T-cell (primary cell): ENCODE measurements at places on chromosomes 16 and 17. TPM values are rescaled to one million over a fixed set of nuclear protein-coding genes. Genes with fewer than 3 reads are reported as not detected.

DNA sequence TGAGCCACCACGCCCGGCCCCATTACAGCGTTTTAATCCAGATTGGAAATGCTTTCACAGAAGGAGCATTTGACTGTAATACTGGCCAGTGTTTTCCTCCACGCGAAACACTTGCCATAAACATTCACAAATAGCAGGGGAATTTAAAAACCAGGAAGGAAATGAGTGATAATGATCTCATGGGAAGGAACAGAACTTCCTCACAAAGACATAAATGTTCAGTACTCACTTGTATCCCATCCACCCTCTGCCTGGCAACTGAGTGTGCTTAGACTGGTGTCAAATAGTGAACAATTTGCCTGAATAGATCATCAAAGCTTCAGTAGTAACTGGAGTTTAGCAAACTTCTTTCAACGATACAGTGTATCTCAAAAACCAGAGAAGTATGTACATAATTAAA is 54.1 kb downstream of the PSMD12 start:
- no peak for DNase-seq

KRT15 gene
- total RNA-seq = not detected

DNA sequence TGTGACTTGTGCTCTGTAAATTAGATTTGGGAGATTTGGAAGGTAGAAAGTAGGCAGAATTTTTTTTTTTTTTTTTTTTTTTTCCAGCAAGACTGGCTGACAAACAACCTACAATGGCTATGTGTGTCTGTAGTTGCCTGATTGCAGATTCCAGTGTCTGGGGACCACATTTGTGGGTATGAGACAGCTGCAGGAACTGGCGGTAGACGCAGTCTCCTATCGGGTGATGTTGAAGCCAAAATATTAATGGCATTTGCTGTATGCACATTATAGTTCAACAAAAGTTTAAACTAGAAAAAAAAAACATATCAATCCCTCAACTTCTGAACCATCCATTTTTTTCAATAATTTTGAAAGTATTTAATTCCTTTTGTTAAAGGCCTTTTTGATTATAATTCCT is 665.2 kb downstream of the TOX3 start:
- DNase-seq = no peak

DNA sequence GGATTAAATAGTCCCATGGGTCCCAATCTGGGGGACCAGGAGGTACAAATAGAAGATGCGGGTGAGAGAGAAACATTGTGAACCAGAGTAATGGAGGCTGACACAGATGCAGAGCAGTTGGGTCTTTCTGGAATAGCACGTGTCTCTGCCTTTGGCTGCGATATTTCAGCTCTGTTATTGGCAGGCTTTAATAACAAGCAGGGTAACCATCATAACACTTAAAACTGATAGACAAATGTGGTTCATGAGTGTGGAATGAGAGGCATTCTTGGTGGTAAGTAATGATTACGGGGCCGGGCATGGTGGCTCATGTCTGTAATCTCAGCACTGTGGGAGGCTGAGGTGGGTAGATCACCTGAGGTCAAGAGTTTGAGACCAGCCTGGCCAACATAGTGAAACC is 110.3 kb downstream of the SNX29 start:
- no peak for DNase-seq

DNA sequence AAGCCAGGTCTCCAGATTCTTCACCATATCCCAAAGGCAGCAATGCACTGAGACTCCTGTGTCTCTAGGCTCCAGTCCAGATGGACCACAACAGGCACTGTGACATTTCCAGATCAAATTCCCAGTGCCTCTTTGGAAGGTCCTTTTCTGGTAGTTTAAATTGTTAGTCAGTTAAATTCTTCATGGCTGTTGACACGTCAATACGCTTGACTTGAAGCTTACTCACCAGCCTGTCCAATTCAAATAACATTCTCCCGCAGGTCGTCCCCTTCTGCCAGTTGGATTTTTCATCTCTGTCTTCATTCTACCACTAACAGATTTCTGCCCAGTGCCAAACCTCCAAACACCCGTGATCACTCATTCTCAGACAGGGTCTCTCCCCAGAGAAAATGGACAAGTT is 86.7 kb downstream of the SHISA9 start:
- no peak for DNase-seq

GRCh38 chr17:65545705-65546523 is 15.5 kb downstream of the AXIN2 start:
- no peak for DNase-seq

DNA sequence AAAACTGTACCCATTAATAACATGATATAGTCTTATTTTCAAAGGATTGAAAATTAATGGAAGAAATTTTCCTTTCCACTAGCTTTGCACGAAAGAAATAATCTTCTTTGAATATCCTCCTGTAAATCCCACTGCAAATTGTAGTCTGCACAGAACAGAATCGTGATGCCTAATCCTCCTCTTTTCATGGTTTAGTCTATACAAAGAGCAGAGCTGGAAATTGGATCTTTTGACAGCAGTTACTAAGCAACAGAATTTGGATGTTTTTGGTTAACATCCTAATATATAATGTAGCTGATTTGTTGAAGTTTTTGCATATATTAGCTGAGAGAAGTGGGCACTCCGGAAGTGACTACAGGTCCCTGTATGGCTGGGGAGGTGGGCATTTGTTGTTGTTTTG is 98.6 kb downstream of the WNT3 start:
- no peak for DNase-seq

DNA sequence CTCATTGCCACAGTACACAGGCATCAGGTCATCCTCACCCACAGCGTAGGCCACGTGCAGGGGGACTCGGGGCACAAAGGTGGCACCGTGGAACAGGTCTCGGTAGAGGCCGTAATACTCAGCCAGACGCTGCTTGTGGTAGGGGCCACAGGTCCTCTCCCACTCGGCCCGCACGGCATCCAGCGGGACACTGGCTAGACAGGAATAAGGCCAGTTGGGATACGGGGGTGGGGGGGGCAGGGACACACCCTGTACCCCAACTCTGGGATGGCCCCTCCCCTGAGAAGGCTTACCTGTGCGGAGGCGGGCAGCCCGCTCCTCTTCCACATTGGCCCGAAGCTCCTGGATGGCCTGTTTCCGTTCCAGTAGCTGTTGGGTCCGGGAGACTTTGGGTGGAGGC is 3.0 kb downstream of the MRPL38 start:
- no peak for DNase-seq

DNA sequence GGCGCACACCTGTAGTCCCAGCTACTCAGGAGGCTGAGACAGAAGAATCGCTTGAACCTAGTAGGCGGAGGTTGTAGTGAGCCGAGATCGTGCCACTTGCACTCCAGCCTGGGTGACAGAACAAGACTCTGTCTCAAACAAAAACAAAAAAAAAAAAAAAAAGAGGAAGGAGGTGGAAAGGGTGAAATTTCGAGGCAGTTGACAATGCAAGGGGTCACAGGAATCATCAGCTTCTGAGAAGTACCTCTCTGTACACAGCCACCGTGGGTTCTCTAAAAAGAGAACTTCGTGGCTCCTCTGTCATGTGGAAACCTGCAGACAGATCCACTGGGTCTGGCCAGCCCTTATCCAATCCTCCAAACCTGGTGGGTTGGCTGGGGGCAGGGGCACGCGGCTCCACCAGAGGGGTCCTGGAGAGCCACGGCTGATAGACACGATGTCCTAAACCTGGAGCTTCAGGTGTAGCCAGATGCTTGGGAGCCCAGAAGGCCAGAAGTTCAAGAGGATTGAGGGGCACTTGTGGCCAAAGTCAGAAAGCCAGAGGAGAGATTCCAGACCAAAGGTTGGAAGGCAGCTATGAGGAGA is 540 bp upstream of the CD300LF start:
- no peak for DNase-seq

- no peak for DNase-seq
These were observed 14.3 kb upstream of the INTS2 start for GRCh38 chr17:61942085-61942484.

DNA sequence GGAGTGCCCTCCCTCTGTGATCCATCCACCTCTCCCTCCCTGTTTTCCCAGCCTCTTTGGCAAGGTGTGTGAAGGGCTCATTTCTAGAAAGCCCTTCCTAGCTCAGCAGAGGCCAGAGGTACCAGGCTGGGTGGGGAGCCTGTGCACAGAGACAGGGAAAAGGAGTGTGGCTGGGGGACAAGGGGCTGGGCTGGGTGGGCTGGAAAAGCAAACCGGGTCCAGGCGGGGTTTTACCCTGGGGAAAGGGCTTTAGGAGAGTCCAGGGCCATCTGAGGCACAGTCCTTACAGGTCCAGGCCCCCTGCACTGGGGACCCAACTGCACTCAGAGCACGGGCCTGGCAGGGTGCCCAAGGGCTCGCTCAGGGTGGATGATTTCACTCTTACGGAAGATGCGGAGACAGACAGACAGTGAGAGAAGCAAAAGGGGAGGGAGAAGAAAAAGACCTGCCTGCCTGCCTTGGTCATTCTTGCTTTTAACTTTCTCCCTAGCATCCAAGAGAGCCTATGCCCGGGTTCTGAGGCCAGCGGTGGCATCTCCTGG is 7.0 kb downstream of the CRHR1 start:
- DNase-seq = no peak

DNA sequence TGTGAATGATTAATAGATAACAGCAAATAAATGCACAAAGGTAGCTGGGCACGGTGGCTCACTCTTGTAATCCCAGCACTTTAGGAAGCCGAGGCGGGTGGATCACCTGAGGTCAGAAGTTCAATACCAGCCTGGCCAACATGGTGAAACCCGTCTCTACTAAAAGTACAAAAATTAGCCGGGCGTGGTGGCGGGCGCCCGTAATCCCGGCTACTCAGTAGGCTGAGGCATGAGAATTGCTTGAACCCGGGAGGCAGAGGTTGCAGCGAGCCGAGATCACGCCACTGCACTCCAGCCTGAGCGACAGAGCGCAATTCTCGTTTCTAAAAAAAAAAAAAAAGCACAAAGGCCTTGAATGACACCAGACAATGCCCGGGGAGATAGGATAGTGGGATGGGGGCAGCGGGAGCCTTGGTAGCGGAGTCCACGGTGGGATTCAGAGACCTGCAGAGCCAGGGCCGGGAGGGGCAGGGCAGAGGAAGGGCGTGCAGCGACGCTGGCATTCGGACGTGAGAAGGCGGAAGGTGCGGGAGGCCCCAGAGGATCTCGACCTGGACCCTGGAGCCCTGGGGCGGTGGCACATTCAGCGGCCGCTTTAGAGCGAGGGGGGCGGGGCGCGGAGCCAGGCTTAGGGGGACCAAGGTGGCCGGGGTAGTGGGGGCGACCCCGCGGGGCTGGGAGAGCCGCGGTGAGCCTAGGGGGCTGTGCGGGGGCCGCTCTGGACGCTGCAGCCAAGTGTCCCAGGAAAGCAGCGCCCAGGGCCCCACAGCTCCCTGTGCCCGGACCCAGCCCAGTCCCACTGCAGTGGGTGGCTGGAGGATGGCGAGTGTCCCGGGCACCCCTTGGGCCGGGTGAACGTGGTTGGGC is 999 bp upstream of the FLYWCH2 start:
- peak; percentile 15 for DNase-seq

VPS35L gene
- total RNA-seq = 41.4 TPM

GRCh38 chr16:69039333-69039941 is 66.0 kb upstream of the HAS3 start:
- no peak for DNase-seq

GRCh38 chr17:27810211-27810901 is 10.0 kb upstream of the NOS2 start:
- DNase-seq = no peak

PRSS8 gene
- total RNA-seq = not detected

DNA sequence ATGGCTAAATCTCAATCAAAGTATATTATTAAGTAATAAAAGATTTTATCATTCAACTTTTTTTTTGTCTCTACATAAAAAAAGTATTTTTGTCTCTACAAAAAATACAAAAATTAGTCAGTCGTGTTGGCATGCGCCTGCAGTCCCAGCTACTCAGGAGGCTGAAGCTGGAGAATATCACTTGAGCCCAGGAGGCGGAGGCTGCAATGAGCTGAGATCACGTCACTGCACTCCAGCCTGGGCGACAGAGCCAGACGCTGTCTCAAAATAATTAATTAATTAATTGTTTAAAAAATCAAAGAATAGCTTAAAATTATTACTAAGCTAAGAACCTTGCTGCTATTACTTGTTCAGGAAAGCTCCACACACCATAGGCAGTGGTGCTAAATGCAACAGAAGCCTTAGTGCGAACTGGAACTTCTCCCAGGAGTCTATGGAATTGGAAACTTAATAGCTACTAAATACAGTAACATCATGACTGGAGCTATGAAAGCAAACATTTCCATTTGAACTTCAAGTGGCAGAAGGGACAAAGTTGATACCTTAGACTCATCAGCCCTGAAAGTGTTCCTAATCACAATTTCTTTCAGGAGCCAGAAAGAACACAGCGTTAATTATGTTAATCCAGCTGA is 22.6 kb downstream of the ADCY9 start:
- DNase-seq = no peak

GRCh38 chr17:42754782-42755181 is 6.2 kb upstream of the RAMP2 start:
- DNase-seq = no peak

CRHR1 gene
- not detected for total RNA-seq

GRCh38 chr17:31060791-31061550 is 33.8 kb upstream of the NF1 start:
- DNase-seq = no peak

DNA sequence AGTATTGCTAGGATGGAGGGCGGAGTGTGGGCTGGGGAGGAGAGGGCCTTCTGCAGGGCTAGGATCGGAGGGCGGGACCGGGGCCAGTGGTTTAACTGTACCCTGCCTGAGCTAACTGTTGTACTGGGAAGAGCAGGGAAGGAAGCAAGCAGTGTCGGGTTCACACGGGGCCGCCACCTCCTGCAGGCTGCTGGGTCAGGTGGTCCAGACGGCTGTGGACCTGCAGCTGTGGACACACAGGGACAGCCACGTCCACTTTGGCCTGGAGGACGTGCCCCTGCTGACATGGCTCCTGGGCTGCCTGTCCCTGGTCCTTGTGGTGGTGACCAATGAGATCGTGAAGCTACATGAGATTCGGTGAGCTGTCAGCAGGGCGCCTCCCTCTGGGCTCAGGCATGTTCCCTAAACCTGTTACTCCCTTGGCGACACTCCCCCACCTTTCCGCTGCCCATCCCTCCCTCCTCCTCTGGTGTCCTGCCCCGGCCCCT is 16.6 kb downstream of the CASKIN2 start:
- no peak for DNase-seq

DNA sequence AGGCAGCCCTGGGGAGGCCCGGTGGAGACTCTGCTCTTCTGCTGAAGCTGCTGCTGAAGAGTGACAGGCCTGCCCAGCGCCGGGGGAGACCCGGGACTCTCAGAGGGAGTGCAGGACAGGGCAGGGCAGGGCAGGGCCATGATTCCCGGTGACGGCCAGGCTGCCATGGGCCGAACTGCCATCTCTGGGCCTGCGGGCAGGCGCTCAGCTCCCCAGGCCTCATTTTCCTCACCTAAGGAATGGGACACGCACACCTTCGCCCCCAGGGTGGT is 22.6 kb upstream of the SSTR5 start:
- no peak for DNase-seq

WNT9B gene
- not detected for total RNA-seq

CES5A gene
- not detected for total RNA-seq

GRCh38 chr17:4710693-4711634 is 532 bp downstream of the ARRB2 start:
- DNase-seq = peak; percentile 47

C16orf46 gene
- 0.35 TPM for total RNA-seq

DNA sequence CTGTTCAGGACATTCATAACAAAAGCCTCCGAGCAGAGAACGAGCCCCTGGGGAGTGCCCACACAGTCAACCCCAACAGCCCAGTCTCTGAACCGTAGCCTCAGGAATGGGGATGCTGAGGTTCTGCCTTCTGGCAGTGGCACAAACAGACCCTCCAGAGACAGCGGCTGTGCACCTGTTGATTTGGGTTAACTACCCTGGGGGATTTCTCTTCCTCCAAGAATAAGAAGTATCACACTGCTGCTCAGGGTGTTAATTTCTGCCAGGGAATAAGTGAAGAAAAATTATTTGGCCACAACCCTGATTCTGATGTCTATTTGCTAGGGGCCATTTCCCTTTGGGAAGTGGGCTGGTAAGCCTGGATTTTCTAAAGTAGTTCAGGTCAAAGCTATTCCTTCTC is 51.0 kb upstream of the PIRT start:
- no peak for DNase-seq
